ENCODE measurements at places on chromosomes 11 and 22. TPM values are rescaled to one million over a fixed set of nuclear protein-coding genes. Genes with fewer than 3 reads are reported as not detected.
A peak's percentile ranks its signal among the peaks of the same experiment; 100 is the strongest.

GRCh38 chr11:112162761-112163546 lies 940 bp downstream of the IL18 start:
- no peak for DNase-seq

DNA sequence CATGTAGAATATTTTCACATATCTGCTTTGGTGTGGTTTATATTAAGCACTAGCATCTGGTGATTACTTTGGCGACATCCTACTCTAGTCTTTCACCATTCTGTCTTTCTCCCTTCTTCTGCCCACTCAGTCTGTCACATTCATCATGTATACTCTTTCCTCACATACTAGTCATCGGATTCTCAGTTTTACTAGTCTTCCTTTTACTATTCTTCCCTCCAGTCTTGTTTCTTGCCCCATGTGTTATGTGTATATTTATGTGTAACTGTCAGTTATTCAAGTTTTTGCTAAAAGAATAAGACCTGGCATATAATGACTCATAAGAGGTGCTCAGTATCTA lies 4.6 kb upstream of the DIXDC1 start:
- no peak for DNase-seq

- no peak for DNase-seq
Measured at GRCh38 chr11:81253244-81253643, 1480.4 kb downstream of the FAM181B start.

KLHL35 gene
- 51.4 TPM for total RNA-seq

GRCh38 chr11:1111545-1112212 lies 37.0 kb downstream of the MUC2 start:
- DNase-seq: peak; percentile 30
